Foreskin keratinocyte (primary cell): ENCODE measurements at places on chromosomes 13 and 19. TPM values are rescaled to one million over a fixed set of nuclear protein-coding genes. Genes with fewer than 3 reads are reported as not detected.

The ADGRE1 gene
- total RNA-seq, result not detected in 2 replicates

The NR2C2AP gene
- total RNA-seq, result 27.1 and 30.2 TPM in 2 replicates

The DNAJC3 gene
- total RNA-seq, result 39.0 and 48.8 TPM in 2 replicates

The S1PR4 gene
- total RNA-seq, result 0.11 and 0.27 TPM in 2 replicates

The CYP4F8 gene
- not detected in 2 replicates for total RNA-seq

The URAD gene
- total RNA-seq, result not detected in 2 replicates

The CGB7 gene
- total RNA-seq, result 1.1 and 1.8 TPM in 2 replicates

The TSHZ3 gene
- 8.4 and 8.8 TPM in 2 replicates for total RNA-seq

The GPC6 gene
- 1.0 and 1.1 TPM in 2 replicates for total RNA-seq

The RDH8 gene
- not detected in 2 replicates for total RNA-seq

The STOML3 gene
- total RNA-seq, result not detected in 2 replicates

The PLPPR2 gene
- total RNA-seq, result 8.7 and 9.4 TPM in 2 replicates

The PLPP2 gene
- 12.5 and 13.8 TPM in 2 replicates for total RNA-seq

The PIN1 gene
- total RNA-seq, result 81.7 and 89.0 TPM in 2 replicates

The GALP gene
- not detected in 2 replicates for total RNA-seq

The CCDC70 gene
- not detected in 2 replicates for total RNA-seq

The CAPN12 gene
- total RNA-seq, result 0.78 and 1.4 TPM in 2 replicates

GRCh38 chr13:39913928-39914327 lies 258.5 kb downstream of the COG6 start:
- peak; percentile 83 for DNase-seq

GRCh38 chr19:35351411-35352176 lies 3.9 kb downstream of the FFAR1 start:
- DNase-seq, result no peak

- no peak for DNase-seq
Measured at GRCh38 chr19:33233056-33233873, 7.6 kb upstream of the SLC7A10 start.

DNA sequence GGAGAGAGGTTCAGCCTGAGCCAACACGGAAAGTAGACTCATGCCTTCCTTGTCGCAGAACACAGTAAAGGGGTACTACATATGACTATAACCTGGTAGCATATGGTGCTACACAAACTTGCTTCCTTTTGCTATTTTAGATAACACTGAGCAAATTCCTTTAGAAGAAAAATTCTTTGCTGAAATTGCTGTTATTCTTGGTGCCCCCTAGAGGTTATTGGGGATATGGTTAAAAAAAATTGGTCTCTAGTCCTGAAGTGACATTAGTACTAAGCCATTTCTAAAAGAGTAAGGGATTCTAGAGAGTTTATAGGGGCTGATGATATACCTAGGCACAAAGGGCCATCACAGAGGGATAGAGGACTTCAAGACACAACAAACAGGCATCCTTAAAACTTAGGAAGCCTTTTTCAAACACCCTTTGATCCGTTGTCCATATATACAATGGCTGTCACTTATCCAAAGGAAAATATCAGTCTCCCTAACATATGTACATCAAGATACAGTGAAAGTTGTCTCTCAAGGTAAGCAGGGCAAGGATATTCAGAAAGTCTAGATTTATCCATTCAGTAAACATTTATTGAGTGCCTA lies 13.9 kb upstream of the HS6ST3 start:
- no peak for DNase-seq

DNA sequence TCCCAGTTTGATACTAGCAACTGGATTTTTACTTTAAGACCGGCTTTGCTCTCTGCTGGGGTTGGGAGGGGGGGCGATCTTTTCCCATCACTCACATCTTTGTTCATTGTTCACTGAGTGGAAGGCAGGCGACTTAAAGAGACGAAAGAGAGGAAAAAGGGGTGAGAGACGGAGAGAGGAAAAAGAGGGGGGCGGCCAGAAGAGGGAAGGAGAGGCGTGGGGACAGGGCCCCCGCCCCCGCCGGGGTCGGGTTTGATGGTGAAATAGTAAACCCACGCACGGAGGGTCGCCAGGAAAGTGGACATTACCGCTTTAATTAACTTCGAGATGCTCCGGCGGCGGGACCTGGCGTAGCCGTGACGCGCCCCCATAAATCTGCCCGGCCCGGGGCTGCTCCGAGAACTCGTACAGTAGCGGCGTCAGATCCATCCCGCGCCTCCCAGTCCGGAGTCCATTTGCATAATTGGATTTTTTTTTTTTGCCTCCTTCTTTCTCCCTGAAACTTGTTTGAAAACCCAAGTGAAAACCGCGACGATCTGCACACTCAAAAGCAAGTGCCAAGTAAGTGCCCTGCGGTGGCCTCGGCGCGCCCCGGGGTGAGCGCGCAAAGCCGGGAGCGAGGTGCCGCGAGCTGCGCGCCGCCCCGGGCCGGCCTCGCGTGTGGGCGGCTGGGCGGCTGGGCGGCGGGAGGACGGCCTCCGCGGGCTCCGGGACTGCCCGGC lies 143.9 kb upstream of the ZNF536 start:
- DNase-seq, result no peak

GRCh38 chr19:35529241-35530218 lies 1.4 kb upstream of the SBSN start:
- no peak for DNase-seq

DNA sequence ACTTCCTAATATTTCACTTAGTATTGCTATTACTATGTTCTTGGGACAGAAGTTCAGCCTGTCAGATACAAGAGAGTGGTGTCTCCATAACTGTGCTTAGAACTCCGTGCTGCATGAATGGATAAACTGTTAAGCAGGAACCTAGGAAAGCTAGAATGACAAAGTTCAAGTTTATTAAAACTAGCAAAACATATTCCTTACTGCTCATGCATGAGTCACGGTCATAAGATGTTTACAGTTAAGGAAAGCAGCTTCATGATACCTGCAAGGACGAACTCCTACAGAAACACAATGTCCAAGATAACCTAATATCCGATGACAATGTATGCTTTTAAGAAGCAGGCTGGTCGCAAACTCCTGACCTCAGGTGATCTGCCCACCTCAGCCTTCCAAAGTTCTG lies 6.0 kb upstream of the ZNF765 start:
- DNase-seq, result no peak

- DNase-seq, result no peak
Measured at GRCh38 chr19:21586311-21587116, 81.1 kb downstream of the ZNF429 start.

DNA sequence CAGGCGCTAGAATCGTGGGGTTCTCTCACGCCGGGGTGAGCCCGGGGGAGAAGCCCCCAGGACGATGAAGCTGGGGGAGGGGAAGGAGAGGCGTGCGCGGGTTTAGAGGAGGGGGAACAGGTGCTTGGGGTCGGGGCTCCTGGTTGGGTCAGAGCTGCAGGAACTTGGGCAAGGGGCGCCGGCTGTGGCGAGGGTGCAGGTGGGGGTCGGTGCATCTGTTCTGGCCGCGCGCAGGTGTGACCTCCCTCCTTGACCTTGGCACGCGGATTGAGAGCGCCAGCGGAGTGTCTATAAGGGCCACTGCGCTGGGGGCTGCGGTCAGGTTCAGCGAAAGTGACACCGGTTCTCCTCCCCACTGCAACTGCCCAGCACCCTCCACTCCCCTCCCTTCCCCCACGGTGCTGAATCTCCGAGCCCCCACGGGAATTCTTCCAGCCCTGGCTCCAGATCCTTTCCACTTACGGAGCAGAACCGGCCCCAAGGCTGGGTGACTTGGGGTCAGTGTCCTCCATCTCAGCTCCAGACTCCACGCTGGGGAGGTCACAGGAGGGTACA lies 618 bp downstream of the TMEM38A start:
- DNase-seq, result no peak

DNA sequence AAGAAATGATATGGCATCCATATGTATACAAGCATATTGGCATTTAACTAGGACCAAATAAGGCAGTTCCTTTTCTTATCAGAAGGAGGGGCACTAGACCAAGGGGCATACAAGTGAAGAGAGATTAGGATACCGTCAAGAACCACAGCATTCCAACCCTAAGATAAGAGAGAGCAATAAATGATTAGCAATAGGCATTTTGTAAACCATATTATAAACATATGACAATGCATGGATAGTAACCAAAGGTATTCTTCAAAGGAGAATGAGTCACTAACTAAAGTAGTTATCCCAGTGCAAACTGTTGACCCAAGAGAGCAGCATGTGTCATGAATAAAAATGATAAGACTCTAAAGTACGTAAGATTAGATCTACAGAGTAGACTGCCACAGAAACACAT lies 500.9 kb upstream of the HTR2A start:
- DNase-seq, result peak; percentile 35

- no peak for DNase-seq
Measured at GRCh38 chr19:10142701-10143375, 23.1 kb upstream of the EIF3G start.

DNA sequence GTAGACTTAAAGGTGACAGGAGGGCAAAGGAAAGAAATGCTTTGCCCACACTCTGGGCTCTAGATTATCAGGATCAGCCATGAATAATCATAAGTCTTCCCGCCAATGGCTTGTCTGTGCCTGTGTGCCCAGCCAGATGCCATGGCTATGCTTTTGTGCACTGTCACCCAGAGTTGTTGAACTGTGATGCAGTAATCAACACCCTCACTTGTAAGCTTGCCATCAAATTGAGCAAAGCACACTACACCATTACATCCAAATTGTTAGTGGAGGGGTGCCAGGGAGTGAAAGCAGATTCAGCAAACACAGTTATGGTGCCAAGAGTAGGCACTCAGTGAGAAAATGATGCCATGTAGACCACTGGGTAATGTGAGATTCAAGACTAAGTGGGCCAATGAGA lies 845.3 kb upstream of the MIR17HG start:
- DNase-seq, result no peak

GRCh38 chr13:23960566-23961156 lies 63.4 kb upstream of the C1QTNF9B start:
- peak; percentile 42 for DNase-seq

- DNase-seq, result no peak
Measured at GRCh38 chr13:113457510-113457909, 4.2 kb upstream of the ADPRHL1 start.

DNA sequence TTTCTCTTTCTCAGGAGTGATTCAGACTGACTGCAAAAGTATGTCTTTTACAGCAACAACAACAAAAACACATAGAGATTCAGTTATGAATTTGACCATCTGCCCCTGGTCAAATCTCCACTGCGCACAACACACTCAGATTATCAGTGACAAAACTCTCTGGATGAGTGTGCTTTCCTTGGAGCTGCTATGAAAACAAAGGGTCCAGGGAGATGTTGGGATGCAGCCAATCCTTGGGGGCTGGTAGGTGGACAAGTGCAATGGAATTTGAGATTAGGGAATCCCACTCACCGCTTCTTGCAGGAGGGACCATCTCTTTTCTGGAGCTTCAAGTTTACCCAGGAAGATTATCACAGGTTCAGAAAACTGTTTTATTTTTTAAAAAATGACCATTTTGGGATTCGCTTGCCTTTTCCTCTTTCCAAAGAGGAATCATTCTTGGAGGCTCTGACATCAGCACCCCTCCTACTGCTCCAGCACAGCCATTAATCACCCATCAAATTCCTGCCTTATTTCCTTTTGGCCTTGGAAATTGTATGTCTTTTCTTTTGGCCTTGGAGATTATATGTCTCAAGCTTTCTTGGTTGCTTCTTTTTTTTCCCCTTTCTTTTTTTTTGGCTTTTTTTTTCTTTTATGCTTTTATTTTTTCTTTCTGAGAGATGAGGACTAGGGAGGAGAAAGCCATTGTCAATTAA lies 311.8 kb downstream of the TSHZ3 start:
- no peak for DNase-seq

- DNase-seq, result no peak
Measured at GRCh38 chr13:100195568-100195967, 106.7 kb downstream of the PCCA start.

DNA sequence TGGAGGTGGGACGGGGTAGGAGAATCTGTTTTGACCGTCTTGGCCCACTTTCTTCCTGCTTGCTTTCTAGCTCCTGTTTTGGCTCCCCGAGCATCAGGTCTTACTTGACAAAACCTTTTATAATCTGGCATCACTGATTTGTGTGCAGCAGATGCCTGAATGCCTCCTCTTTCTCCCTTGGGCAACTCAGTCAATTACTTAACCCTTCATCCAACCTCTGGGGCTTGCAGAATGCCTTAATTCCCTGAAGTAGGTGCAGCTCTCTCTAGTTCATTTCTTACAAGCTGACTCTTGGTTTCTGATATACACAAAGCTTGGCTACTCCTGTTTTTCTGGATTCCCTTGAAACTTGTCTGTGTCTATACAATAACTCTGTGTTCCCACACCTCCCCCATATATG lies 5.7 kb upstream of the NUP58 start:
- DNase-seq, result no peak

DNA sequence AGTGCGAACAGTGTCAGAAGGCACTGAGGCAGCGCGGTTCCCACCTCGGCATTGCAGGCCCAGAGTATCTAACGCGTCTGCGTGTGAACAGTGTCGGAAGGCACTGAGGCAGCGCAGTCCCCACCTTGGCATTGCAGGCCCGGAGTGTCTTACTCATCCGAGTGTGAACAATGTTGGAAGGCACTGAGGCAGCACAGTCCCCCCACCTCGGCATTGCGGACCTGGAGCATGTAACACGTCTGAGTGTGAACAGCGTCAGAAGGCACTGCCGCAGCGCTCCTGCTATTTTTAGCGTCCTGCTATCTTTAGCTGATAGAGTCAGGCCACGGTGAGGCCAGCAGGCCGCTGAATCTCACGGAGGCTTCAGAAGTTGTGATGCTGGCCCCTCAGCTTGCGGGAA lies 39.6 kb downstream of the ATP11A start:
- DNase-seq, result no peak

DNA sequence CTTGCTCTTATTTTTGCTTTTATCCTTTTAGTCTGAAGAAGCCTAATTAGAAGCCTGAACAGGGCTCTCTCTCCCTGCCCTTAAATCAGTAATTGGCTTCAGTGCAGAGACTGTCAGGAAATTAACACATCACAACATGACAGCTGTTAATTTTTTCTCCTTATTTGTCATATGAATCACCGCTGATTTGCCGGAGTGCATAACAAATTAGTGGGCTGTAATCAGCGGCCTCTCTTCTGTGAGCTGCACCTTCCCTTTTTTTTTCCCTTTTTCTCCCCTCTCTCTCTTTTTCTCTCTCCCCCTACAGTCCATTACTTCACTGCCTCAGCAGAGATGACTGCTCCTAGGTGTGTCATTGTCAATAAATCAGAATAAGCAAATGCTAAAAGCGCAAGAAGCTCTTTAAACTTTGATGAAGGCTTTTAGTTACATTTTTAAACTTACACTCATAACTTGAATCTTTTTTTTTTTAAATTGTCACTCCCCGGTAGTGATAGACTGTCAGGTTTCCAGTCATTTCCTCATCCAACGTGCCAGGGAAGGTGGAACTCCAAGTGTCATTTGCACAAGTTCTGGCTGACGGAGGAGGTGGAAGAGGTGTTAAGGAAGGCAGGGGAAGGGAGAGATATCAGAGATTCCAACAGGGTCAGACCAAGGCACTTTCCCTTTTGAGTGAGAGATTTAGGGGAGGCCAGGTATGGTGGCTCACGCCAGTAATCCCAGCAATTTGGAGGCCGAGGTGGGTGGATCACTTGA lies 197.1 kb upstream of the TSHZ3 start:
- no peak for DNase-seq
